ENCODE measurements at places on chromosomes 16 and 17. TPM values are rescaled to one million over a fixed set of nuclear protein-coding genes. Genes with fewer than 3 reads are reported as not detected.
A peak's percentile ranks its signal among the peaks of the same experiment; 100 is the strongest.

- no peak for DNase-seq
Measured at GRCh38 chr16:55045756-55046460, 115.2 kb downstream of the IRX5 start.

- DNase-seq = no peak
Measured at GRCh38 chr17:13044572-13045065, 26.8 kb upstream of the ELAC2 start.

DNA sequence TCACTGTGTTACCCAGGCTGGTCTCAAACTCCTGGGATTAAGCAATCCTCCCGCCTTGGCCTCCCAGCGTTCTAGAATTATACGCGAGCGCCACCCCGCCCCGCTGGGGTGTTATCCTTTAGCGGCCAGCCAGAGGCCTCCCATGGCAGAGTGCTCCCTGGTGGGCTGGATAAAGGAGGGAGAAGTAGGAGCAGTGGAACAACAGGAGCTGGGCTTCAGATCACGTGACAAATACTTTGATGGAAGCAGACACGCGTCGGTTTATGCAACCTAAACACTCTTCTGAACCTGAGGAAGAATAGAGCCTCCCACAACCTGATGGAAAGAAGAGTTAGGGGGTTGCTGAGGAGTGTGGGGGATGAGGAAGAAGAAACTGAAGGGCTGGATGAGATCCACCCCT lies 2114.0 kb downstream of the TP53TG3F start:
- DNase-seq = no peak

Gene CACNG3
- not detected for total RNA-seq

DNA sequence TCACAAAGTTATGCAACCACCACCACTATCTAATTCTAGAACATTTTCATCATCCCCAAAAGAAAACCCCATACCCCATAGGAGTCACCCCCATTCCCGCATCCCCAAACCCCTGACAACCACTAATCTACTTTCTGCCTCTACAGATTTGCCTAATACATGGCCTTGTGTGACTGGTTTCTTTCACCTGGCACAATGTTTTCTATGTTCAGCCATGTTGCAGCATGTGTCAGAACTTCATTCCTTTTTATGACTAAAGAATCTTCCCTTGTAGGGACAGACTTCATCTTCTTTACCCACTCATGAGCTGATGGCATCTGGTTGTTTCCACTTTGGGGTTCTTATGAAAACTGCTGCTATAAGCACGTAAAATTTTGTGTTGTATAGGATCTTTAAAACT lies 34.6 kb downstream of the CYTH1 start:
- DNase-seq = peak; percentile 31

GRCh38 chr17:49925921-49926320 lies 43.1 kb upstream of the DLX4 start:
- DNase-seq = no peak

DNA sequence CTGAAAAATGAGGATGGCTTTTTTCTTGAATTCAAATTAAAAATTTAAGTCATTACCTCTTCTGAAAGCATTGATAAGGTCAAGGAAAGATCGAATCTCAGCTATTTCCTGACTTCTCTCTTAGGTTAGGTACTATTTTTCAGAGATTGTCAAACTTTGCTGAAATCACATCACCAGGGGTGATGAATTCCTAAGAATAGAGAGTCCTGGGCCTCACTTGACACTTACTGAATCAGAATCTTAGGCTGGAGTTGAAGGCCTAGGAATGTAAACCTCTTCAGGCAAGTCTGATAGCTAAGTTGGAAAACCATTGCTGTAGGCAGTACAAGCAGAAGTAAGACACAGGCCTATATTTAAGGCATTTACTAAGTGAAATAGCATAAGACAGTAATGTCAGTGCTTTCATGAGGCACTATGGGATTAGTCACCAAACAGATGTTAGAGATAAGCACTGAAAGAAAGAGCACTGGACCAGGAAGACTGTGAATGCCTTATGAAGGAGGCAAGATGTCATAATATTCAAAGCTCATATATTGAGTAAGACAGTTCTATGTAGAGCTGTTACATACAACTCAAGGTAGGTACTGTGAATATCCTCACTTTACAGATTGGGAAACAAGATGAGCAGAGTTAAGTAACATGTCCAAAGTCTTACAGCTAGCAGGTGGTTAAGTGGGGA lies 21.5 kb downstream of the DCAF7 start:
- peak; percentile 53 for DNase-seq

- DNase-seq = no peak
Measured at GRCh38 chr17:38885044-38885727, 15.3 kb downstream of the LASP1 start.

Gene LGALS9B
- not detected for total RNA-seq

- DNase-seq = no peak
Measured at GRCh38 chr17:19706791-19707727, 9.3 kb downstream of the SLC47A2 start.

DNA sequence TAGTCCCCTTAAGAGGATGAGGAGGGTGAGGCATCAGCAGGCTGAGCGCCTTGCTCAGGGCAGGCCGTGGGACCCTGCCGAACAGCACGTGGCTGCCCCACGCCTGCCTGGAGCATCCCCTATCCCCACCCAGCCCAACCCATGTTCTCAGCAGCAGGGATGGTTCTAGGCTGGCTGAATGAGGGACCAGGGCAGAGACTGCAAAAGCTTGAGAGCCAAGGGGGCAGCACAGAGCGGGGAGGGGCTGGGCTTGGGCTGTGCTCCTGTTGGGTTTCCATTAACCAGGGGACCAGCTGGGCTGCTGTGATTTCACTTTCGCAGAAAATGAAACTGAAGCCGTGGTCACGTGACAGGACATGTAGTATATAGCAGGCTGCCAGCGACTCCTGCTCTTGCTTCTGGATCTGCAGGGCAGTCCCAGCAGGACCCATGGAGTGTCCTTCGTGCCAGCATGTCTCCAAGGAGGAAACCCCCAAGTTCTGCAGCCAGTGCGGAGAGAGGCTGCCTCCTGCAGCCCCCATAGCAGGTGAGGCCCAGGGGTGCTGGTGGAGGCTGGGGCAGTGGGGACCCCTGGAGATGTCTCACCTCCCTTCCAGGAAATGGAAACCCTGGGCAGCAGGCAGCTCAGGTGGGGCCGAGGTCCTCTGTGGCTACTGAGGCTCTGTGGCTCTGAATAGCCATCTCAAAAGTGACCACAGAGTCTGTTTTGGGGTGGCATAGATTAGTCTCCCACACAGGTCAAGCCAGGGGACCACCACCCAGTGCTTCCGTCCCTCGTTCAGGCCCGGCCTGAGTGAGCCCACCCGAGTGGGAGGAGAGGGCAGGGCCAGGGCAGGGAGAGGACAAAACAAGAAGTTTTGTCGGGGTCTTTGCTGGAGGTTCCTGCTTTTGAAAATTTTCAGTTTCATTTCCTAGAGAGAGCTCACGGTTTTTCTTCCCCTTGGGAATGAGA lies 2.9 kb downstream of the RNF213 start:
- peak; percentile 89 for DNase-seq
